ENCODE measurements at places on chromosomes 2 and 18.

- DNase-seq: no peak
These were observed 3.3 kb downstream of the SLC9A2 start for GRCh38 chr2:102622646-102623045.

DNA sequence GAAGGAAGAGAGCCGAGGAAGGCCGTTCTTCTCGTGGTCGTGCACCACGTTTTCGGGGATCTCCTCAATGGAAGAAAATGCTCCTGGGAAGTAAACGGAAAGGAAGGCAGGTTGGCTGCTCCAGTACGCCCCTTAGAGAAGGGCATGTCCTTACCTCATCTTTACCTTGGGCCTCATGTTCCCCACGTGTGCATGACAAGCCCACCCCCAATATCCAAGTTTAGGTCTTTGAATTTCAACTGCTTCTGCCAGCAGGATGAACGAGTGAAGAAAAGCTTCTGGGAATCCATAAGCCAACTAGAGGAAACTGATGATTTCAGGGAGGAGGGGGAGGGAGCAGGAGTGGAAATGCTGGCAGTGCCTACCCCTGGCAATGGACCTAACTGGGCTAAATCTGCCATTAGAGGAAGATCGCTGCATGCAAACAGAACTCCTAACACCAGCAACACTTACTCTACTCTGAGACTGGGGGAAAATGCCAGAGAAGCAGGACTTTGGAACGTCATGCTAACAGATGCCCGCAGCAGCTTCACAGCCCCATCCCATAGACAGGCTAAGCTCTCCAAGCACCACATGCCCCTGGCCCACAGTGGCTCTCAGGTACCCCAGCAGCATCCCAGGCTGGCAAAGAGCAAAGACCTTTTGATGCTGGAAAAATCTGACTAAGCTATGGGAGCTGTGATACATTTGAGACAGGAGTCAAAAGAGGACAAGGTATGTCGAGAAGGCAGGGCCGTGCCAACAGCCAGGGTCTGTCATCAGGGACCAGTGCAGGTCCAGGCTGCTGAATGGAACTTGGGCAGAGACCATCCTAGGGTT is 21.7 kb downstream of the CHST10 start:
- DNase-seq: no peak

DNA sequence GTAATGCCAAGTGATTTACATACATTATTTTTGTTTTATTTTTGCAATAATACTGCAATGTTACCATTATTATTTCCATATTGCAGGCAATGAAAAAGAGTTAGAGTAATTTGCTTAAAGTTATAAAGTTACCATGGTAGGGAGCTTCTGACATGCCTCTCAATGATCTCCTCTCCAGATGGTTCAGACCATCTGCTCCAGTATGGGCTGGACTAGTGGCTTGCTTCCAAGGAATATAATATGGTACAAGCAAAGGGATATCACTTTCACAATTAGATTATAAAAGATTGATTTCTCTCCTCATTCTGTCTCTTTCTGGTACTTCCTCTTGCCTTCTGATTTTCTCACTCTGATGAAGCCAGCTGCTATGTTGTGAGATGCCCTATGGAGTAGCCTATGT is 245.4 kb downstream of the INSIG2 start:
- DNase-seq: no peak

DNA sequence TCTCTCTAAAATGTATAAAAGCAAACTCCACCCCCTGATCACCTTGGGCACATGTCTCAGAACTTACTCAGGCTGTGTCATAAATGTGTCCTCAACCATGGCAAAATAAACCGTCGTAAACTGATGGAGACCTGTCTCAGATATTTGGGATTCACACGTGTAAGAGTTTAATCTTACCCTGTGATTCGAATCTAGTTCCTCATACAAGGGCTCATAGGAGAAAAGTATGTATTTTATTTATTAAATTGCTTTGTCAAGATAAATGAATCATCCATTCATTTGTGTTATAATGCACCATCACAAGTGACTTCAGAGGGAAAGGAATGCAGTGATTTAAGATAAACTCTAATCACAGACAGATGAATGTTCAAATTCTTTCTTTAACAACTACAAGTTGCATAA is 712.5 kb upstream of the LRATD1 start:
- DNase-seq: no peak

DNA sequence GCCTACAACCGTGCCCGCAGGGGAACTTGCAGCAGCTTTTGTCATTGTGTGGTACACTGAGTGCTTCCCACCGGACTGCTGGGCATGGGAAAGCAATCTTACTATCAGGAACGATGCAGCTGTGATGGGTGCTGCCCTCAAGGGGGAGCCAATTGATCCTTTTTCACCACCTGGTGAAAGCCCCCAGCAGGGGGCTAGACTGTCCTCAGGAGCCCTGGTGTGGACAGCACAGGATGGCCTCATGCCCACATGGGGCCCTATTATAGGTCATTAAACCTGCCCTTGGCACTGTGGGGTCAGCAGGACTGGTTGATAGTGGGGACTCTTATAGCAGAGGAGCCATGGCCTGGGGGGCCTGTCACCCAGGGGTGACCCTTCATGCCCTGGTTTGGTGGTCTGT is 172.2 kb downstream of the GLI2 start:
- peak; percentile 43 for DNase-seq

- DNase-seq: no peak
These were observed 5.6 kb downstream of the MYT1L start for GRCh38 chr2:2325516-2325915.

DNA sequence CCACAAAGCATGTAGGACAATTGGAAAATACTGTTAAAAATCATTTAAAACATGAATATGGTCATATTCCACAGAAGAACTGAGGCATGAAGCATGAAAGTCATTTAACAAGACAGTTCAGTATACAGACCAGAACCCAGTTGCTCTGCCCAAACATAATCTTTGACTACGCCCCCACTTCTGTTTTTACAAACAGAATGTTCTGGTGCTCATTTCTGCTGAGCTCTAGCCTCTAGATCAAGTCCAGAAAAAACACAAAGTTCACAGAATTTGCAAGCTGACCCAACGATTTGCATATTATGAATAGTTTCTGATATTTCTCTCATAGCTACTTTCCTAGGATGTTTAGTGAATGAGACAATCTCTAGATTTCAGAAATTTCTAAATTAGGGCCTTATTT is 424.9 kb downstream of the PID1 start:
- no peak for DNase-seq

DNA sequence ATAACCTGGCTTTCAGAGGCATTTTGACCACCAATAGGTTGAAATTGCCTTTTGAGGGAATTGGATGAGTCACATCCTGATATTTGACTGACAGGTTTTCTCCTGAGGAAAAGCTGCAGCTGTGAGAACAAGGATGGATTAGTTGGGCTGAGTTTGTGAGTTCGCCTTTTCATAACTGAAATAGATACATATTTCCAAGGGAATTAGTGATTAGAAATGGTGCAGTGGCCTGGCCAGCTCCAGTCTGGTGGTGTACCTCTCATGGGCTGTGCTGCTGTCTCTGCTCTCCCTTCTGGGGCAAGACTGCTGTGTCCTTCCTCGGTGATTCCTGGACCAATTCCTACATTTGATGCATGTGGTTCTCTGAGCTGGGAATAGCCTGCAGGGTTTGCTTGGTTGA is 341.3 kb downstream of the TSN start:
- no peak for DNase-seq

- DNase-seq: no peak
These were observed 319.4 kb upstream of the KCNH7 start for GRCh38 chr2:163157891-163158496.

GRCh38 chr2:224670203-224670602 is 46.0 kb downstream of the CCDC195 start:
- no peak for DNase-seq

GRCh38 chr2:23135481-23136100 is 249.4 kb upstream of the KLHL29 start:
- DNase-seq: no peak

- DNase-seq: no peak
These were observed 22.8 kb downstream of the CCNYL1 start for GRCh38 chr2:207734264-207734635.

DNA sequence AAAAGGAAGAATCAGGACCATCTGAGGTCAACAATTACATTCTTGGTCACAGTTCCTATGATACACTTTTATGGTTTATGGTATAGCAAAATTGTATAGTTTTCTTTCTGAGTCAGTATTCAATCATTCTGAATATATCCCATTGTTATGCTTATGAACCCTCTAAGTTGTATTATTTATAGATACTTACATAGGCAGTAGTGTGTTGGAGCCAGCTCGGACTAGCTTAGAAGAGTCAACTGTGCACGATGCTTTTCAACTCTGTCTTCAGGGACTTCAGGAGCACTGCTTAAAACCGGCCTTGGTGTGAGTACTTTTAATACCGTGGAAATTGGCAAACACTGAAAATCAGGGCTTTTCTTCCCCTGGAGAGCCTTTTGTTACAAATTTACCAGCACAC is 215.7 kb downstream of the IKZF2 start:
- no peak for DNase-seq

GRCh38 chr18:45849529-45849928 is 24.1 kb downstream of the SIGLEC15 start:
- DNase-seq: no peak

GRCh38 chr2:4618630-4619228 is 915.4 kb downstream of the DCDC2C start:
- DNase-seq: no peak
